ENCODE measurements at places on chromosomes 7 and 10.

- DNase-seq: peak; percentile 64
These were observed 37.9 kb downstream of the VOPP1 start for GRCh38 chr7:55534262-55534915.

DNA sequence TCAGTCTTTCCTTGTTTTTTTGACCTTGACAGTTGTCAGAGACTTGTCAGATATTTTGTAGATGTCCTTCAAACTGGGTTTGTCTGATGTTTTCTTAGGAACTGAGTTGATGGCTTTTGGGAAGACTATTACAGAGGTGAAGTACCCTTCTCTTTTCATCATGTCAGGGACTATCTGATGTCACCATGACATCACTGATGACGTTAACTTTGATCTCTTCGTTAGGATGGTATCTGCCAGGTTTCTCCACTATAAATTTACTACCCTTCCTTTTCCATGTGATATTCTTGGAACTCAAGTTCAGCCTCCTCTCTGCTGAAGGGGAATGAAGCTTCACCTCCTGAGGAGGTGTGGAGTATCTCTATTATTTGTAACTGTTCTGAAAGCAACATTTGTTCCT, 78.5 kb downstream of the SUGCT start:
- no peak for DNase-seq

DNA sequence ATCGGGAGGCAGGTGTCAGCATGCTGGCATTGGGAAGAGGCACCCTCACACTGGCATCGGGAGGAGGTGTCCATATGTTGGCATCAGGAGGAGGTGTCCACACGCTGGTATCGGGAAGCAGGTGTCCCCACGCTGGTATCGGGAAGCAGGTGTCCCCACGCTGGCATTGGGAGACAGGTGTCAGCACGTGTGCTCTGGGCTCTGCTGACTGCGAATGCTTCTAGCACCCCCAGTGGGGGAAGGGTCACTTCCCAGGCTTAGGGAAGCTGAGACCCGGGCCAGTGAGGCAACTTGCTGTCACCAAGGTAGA, 92.5 kb upstream of the IKZF1 start:
- no peak for DNase-seq

GRCh38 chr7:113880559-113880958, 38.2 kb downstream of the PPP1R3A start:
- DNase-seq: no peak

GRCh38 chr10:3077940-3078630, 10.7 kb downstream of the PFKP start:
- no peak for DNase-seq

DNA sequence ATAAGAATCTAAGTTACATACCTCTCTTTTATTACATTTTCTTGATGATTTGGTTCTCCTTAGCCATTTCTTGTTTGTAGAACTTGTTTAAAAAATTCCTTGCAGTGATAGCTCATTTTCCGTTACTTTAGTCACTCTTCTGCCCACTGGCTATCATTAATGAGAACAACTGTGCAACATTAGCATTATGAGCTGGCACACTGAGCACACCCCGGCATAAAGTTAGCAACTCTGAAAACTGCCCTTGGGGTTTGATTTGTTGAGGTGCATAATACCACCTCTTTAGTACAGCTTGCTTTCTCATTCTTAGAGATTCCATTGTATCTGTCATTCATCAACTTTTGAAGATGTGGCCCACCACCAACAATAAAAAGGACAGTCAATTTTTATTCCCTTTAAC, 87.6 kb upstream of the ADCY1 start:
- DNase-seq: no peak

DNA sequence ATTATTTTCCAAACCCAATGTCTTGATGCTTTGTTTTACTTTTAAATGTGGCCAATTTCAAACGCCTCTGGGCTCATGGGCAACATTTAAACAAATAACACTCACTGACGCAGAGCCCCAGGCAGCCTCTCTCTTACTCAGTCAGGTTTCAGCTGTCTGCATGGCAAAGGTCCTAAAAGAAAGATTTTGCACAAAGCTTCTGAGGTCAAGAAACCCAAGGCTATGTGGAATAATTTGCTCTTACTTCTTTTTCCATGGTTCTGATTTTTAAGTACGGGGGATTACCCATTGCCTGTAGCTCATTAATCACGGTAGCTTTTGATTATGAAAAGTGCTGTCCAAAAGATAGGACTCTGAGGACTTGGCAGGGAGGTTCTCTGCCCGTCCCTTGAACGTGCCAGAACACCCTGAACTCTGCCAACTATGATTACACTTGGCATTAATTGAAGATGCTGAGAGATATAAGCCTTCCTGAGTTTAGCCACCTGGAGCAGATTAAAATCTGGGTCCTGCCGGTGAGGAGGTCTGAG, 14.1 kb upstream of the MSRB2 start:
- DNase-seq: no peak

DNA sequence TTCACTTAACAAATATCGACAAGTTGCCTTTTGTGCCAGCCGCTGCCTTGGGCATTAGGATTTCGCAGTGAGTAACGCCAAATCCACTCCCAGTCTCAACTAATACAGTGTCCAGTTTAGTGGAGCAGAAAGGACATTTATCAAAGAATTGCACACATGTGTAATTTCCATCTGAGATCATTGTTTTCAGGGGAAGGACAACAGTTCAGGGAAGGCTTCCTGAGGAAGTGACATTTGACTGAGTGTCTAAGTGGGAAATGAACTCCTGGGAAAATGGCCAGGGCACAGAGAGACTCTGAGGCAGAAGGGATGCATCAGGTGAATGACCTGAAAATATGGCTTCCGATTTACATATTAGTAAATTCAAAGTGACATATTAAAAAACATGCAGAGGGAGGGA, 89.4 kb downstream of the ITGA8 start:
- DNase-seq: no peak

DNA sequence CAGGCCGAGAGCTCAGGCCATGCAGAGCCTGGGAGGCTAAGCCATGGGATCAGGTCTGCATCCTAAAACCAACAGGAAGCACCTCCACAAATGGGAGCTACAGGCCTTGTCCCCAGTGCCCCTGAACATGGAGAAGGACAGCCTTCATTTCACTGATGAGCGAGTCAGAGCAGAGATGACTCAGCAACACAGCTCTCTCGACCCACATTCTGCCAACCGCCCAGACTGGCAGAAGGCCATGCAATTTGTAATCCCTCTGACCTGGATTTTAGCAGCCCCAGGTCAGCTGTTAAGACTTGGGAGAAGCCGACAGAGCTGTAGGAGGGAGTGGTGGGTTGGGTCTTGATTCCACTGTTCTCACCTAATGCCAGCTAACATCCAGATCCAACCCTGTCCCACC, 25.5 kb downstream of the VOPP1 start:
- DNase-seq: no peak

GRCh38 chr7:36157527-36158320, 4.7 kb downstream of the EEPD1 start:
- no peak for DNase-seq

DNA sequence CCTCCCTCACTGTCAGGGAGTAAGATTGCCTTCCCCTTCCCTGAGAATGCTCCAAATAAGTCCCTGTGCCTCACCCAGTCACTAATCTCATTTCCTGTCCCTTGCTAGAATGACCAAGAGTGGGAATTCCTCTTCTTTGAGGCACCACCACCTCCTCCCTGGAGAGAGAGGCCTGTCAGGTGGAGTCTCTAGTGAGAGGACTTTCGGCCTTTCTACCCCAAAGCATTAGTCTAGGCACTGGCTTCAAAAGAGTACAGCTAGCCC, 145.0 kb downstream of the PTPN20 start:
- no peak for DNase-seq

DNA sequence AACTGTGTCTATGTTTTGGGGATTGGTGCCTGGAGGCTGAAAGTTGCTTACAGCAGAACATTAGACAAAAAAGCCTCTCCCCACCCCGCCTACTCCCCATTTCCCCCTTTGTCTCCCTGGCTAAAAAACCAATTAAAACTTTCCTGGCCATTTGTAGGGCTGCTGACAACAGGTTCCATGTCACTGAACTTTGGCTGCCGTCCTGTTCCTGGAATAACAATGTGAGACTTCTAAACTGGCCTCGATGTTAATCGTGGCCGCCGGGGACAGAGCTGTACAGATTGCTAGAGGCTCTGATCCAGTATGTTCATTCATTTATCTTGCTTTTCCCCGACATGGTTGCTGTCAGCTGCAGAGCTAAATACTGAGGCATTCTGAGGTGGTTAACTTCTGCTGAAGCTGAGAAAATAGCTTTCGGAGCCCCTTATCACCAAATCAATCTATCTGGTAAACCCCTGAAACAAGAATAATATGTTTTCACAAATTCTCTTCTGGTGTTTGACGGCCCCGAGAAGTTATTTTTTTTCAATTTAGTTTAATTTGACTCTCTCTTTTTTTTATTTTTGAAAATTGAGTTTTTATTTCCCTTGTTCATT, 271.6 kb downstream of the GFRA1 start:
- DNase-seq: no peak

DNA sequence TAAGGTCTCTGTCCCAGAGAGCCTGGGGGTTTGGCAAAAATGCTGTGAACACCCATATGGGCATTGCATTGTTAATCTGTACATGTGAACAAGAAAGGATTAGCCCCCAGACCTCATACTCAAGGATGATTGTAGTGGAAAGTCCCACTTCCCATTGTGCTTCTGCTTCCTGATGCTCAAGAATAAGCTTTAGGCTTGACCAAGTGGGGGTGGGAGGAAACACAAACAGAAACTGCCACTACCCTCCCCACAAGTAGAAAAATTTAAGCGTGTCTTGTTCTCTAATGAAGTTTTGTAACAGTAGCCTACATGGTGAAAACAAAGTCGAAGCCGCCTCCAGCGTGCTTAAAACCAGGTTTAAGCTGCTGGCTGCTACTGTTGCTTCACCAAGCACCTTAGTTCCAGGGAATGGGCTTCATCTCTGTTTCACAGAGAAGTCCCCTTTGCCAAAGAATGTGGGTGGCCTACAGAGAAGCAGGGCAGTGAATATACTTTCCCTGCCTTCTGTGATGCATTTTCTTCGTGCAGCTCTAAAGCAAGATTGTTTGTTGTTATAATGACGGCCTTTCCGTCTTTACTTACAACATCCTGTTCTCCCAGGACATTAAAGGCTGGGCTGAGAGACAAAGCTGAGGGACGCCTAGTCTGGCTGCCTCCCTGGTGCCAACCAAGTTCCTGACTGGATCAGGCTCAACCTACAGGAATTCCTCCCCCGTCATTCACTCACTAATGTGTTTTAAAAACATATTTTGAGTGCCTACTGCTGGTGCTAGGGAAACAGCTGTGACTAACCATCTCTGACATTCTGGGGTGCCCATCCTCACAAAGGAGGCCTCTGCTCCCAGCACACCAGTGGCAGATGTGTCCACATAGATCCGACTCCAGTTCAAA, 32.1 kb upstream of the CCSER2 start:
- DNase-seq: no peak

- DNase-seq: no peak
These were observed 72.0 kb downstream of the DOCK1 start for GRCh38 chr10:126977216-126977615.

DNA sequence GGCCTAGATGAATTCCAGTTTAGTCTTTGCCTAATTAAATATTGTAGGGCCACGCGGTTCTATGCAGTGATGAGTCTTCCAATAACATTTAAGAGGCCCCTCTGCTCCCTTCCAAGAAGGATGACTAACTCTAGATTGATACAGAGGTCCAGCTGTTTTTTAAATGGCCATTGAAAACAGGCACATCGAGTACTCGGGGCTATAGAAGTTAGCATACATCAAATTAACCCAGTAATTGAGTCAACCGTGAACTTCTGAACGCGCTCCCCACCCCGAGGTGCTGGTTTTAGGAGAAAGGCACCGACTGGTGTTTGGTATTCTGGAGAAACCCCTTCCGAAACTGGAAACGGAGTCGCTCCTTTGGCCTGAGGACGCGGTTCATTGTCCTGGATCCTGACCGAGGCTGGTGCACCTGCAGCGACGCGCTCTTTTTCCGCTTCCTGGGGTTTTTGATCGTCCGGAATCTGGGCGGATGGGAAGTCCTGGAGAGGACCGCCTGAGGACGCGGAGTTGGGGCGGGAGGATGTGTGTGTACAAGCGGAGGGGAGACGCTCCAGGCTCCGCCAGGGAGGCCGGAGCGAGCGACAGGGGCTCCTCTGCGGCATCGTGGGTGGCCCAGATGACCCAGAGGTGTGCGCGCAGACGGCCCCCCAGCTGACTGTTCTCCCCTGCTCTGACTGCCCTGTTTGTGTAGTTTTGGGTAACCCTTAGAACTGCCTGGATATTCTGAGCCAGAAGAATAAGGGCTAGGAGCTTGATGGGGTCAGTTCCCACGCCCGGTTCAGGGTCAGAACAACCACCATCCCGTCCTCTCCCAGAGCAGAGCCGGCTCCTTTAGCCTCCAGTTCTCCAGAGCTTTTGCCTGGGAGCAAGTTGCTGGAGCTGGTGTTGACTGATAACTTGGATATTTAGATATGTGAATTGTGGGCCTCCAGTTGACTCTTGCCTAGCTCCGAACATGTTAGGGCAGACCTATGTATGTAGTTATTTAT, 711 bp downstream of the FAM221A start:
- DNase-seq: peak; percentile 48

DNA sequence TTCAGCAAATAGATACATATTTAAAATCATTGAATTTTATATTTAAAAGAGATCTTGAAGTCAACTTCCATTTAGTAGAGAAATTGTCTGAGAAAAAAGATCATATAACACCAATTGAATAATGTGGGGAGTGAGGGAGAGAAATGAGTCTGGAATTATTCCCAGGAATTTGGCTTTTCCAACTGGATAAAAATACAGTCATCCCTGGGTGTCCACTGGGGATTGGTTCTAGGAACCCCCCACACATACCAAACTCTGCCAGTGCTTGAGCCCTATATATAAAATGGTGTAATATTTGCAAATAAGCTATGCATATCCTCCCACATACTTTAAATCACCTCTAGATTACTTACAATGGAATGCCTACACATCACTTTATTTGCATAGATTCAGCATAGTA, 162.8 kb upstream of the SEMA3C start:
- DNase-seq: no peak

DNA sequence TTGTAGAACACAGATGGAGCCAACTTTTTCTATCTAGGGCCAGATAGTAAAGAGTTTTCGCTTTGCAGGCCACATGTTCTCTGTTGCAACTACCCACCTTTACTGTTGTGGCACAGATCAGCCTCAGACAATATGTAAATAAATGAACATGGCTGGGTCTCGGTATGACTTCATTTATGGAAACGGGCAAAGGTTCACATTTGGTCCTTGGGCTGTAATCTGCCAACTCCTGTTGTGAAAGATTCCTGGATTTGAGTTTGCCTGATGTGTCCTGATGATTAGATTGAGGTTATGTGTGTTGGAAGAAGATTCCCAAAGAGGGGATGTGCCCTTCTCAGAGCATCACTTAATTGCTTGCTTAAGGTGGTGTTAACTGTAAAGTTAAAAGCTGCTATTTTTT, 38.2 kb downstream of the RBM20 start:
- no peak for DNase-seq

DNA sequence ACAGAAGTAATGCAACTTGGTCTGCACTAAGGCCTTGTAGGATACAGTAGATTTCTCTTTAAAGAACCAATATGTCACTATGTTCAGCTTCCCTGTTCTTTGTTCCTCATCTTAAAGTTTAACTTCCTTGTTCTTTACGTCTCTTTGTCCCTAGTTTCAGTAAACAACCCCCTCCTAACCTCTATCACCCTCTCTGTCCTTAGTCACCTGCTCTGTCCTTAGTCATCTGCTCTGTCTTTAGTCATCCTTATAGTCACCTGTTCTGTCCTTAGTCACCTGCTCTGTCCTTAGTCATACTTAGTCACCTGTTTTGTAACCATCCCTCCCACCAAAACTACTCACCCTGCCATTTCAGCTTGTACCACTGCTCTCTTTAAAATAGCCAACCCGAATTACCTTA, 144.6 kb upstream of the TMEM106B start:
- no peak for DNase-seq

- DNase-seq: no peak
These were observed 328.9 kb downstream of the RPS24 start for GRCh38 chr10:78362406-78363022.

- DNase-seq: no peak
These were observed 96.4 kb downstream of the DYNC2I1 start for GRCh38 chr7:158952776-158953175.

Measured in stimulated activated CD4-positive, alpha-beta T cell treated with anti-CD3 and anti-CD28 coated beads, TNF-alpha, amount 100 ng/mL, for 24 hours (primary cell).